ENCODE measurements at places on chromosomes 11 and 22. TPM values are rescaled to one million over a fixed set of nuclear protein-coding genes. Genes with fewer than 3 reads are reported as not detected.

DNA sequence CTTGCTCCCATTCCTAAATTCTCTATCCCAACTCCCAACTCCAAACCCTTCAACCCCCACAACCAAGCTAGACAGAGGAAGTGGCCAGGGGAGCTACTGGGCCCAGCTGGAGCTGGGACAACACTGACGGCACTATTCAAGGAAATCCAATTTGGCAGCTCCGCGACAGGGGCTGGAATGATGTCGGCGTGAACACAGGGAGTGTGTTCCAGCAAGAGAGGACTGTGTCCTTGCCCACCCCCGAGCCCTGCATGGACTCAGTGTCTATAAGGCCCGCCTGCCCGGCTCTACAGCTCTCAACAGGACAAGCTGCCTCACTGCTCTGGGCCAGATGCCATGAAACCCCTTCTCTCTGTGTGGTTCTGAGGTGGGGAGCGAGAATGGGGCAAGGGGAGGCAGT, 11.3 kb downstream of the PCSK7 start:
- peaks cover 4% of the 10 kb centered on the region for H3K4me1 ChIP-seq
- H3K27me3 ChIP-seq: no peaks in the 10 kb centered on the region
- H3K4me3 ChIP-seq: no peak overlapping the region

DNA sequence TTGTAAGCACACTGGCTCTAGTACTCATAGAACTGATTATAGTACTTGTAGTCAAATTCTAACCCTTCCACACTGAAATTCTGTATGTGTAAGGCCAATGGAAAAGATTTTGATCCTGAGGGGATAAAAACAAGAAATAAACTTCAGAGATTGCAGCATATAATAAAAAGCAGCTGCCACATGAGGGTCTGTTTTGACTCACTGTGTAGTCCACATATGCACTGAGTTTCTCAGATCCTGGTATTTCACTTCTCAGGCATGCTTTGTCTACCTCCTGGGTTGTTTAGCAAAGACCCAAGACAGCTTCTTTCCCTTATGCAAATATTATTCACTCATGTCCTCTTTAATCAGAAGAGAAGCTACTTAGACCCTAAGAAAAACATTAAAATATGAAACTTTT, 71.1 kb upstream of the SLC5A12 start:
- H3K27ac ChIP-seq: no peak overlapping the region
- H3K36me3 ChIP-seq: no peaks in the 10 kb centered on the region
- no peak overlapping the region for H3K4me3 ChIP-seq
- H3K4me1 ChIP-seq: no peaks in the 10 kb centered on the region
- no peaks in the 10 kb centered on the region for H3K27me3 ChIP-seq

C22orf42 gene
- total RNA-seq: not detected

KCNC1 gene
- not detected for total RNA-seq

Data from aorta (tissue), 5 donors.